ENCODE measurements at places on chromosomes 12 and 14. TPM values are rescaled to one million over a fixed set of nuclear protein-coding genes. Genes with fewer than 3 reads are reported as not detected.

- H3K36me3 ChIP-seq: no peaks in the 10 kb centered on the region
- H3K4me3 ChIP-seq: no peak overlapping the region
- no peak overlapping the region for H3K27ac ChIP-seq
- peak; percentile 77 for DNase-seq
- no peaks in the 10 kb centered on the region for H3K27me3 ChIP-seq
- H3K4me1 ChIP-seq: peaks cover 70% of the 10 kb centered on the region
Observed at GRCh38 chr14:76926521-76927251, 100.5 kb downstream of the LRRC74A start.

DNA sequence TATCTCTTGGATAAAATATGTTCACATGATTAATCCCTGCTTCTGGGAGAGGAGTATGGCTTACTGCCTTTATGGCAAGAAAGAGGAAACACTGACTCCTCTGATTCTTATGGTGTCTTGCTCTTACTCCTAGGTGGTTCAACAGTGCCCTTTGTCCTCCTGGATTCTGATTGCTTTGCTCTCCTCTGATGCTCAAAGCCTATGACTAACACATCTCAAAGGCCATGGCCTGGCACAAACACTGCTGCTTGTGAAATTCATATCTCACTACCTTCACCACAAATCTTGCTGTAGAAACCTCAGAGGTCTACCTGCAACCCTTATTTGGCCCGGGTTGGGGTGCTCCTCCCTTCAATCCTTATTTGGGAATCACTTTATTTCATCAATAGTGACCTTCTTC lies 217.2 kb downstream of the C12orf50 start:
- no peaks in the 10 kb centered on the region for H3K27me3 ChIP-seq
- H3K36me3 ChIP-seq: no peaks in the 10 kb centered on the region
- no peak overlapping the region for H3K27ac ChIP-seq
- no peak overlapping the region for H3K4me3 ChIP-seq
- H3K4me1 ChIP-seq: no peaks in the 10 kb centered on the region

DNA sequence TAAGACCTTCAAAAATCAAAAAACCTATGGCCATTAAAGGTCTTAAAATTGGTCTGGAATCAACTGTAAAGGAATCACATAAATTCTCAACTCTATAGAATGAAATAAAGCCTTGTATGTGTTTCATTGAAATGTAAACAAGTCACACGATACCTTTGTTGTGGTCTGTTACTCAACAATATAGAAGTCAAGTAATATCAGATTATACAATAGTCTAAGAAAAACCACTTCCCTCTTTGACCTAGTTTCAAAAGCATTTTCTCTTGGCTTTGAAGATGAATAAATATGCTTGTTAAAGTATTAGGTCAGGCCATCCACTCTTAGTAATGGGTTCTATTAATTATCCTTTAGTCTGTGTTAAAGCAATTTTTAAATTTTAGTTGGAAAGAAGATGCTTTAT lies 79.8 kb upstream of the DIO2 start:
- H3K4me3 ChIP-seq: no peak overlapping the region
- no peaks in the 10 kb centered on the region for H3K27me3 ChIP-seq
- no peak for DNase-seq

DNA sequence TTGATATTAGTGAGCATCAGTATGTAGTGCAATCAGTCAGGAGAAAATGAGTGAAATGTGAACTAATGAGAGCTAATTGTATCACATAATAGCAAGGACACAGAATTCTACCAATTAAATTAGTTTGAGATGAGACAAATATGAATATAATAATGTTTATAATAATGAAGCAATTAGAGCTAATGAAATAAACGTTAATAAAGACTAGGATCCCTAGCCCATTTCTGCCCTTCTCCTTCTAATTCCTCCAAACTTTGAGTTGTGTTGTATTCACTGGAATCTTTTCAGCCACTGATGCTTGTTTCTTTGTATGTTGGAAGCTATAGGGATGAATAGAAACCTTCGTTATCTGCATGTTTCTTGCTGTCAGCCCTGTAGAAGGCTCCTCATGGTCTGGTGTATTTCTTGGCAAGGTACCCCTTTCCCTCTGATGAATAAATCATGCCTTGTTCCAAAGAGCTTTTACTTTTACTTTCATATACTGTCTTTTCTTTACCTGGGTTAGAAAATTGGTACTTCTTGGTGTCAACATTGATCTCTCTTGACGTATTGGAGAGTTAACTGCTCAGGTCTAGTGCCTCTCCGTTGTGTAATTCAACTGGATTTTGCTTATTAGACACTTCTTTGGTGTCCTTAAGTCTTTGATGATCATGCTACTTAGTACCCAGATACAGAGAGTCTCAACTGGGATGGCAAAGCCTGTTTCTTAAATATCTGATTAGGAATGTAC lies 154.8 kb downstream of the PTCSC3 start:
- no peak for DNase-seq
- no peak overlapping the region for H3K4me3 ChIP-seq
- peaks cover 12% of the 10 kb centered on the region for H3K4me1 ChIP-seq
- H3K27me3 ChIP-seq: peaks cover 5% of the 10 kb centered on the region
- no peaks in the 10 kb centered on the region for H3K36me3 ChIP-seq
- no peak overlapping the region for H3K27ac ChIP-seq

- H3K36me3 ChIP-seq: no peaks in the 10 kb centered on the region
- peaks cover 2% of the 10 kb centered on the region for H3K4me1 ChIP-seq
- peak; percentile 6 for DNase-seq
Observed at GRCh38 chr12:26195641-26196420, 458 bp downstream of the SSPN start.

DNA sequence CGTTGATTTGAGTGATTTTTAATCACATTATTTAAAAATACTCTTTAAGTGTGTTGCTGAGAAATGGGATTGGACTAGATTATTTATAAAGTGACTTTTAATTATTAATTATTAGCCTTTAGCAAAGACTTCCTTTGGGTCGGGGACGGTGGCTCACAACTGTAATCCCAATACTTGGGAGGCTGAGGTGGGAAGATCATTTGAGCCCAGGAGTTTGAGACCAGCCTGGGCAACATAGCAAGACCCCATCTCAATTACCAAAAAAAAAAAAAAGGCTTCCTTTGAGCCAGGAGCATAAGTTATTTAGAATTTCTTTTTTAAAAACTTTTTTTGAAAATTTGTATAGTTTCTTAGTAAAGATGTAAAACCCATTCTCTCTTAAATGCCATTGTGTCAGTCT lies 8.8 kb downstream of the CHURC1 start:
- DNase-seq: no peak
- H3K27ac ChIP-seq: no peak overlapping the region
- H3K27me3 ChIP-seq: no peaks in the 10 kb centered on the region
- H3K4me3 ChIP-seq: no peak overlapping the region

GUCY2C gene
- not detected for total RNA-seq

DNA sequence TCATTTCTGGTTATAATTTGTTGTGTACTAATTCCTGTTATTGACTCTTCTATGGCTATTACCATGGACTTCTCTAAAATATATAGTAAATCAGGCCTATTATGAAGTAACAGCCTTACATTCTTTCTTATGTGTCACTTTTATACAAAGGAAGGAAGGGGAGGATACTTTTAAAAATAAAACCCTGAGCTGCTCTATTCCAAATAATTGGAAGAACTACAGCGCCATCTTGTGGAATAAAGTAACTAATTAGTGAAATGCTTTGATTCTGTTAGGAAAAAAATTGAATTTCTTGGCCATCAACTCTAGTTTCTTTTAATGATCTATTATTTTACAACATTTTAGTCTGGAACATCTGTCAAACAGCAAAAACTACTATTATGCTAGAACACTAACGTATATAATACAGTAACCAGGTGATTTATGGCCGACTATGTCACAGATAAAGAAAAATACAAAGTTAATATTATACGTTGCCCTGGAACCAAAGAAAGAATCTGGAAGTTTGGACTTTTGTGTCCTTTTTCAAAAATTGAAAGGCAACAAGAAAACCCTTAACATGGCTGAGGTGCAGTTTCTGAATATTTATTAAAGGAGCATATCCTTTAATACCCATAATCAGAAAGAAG lies 55.0 kb upstream of the NELL2 start:
- no peak for DNase-seq
- H3K4me3 ChIP-seq: no peak overlapping the region
- H3K27me3 ChIP-seq: no peaks in the 10 kb centered on the region
- no peak overlapping the region for H3K27ac ChIP-seq

DNA sequence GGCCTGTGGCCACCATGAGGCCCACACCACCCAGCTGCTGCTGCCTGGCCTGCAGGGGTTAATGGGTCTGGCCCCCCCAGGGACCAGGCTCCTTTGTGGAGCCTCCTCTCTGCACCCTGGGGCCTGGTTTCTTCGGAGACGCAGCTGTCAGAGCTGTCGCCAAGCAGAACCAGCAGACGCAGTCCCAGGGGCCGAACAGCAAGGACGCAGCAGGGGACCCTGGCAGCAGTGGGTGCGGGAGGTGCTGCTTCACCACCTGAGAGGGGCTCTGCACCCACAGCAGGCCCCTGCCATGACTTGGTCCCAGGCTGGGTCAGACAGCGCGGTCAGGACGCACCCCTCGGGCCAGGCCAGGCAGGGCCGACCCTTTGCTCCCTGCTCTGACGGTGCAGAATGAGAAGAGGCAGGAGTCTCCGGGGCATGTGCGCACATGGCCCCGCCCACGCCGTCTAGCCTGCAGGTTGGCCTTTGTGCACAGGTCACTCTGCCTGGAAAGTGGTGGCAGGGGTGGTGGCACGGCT lies 30.5 kb downstream of the JAG2 start:
- peaks cover 3% of the 10 kb centered on the region for H3K27me3 ChIP-seq
- DNase-seq: no peak
- H3K36me3 ChIP-seq: no peaks in the 10 kb centered on the region
- H3K4me1 ChIP-seq: no peaks in the 10 kb centered on the region

DNA sequence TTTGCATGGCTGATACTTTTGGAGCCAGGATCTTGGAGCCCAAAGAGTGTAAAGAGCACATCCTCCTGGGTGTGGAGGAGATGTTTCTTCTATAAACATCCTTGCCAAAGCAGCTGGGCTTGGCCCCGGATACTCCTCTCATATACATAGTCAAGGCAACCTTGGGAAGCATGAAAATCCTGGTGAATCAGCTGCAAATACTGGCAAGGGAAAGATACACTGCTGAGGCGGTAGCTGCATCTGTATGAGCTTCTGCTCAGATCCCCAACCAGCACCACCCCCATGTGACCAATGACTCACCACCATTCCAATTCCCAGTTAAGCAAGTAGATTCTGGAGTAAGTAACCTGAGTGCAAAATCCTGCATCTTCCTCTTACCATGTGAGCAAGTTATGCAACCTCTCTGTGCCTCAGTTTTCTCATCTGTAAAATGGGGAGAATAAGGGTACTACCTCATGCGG lies 567.4 kb downstream of the MED13L start:
- H3K27me3 ChIP-seq: no peaks in the 10 kb centered on the region
- no peak for DNase-seq
- H3K4me3 ChIP-seq: no peak overlapping the region
- no peaks in the 10 kb centered on the region for H3K36me3 ChIP-seq
- H3K4me1 ChIP-seq: no peaks in the 10 kb centered on the region

OR11H12 gene
- total RNA-seq: not detected

GRCh38 chr14:24595073-24595808 lies 14.2 kb downstream of the GZMH start:
- H3K36me3 ChIP-seq: peaks cover 2% of the 10 kb centered on the region
- peaks cover 6% of the 10 kb centered on the region for H3K4me1 ChIP-seq
- peaks cover 18% of the 10 kb centered on the region for H3K27me3 ChIP-seq
- no peak overlapping the region for H3K27ac ChIP-seq

Data from activated CD8-positive, alpha-beta T cell treated with anti-CD3 and anti-CD28 coated beads for 36 hours (primary cell).